ENCODE measurements at places on chromosomes 7 and 10.

DNA sequence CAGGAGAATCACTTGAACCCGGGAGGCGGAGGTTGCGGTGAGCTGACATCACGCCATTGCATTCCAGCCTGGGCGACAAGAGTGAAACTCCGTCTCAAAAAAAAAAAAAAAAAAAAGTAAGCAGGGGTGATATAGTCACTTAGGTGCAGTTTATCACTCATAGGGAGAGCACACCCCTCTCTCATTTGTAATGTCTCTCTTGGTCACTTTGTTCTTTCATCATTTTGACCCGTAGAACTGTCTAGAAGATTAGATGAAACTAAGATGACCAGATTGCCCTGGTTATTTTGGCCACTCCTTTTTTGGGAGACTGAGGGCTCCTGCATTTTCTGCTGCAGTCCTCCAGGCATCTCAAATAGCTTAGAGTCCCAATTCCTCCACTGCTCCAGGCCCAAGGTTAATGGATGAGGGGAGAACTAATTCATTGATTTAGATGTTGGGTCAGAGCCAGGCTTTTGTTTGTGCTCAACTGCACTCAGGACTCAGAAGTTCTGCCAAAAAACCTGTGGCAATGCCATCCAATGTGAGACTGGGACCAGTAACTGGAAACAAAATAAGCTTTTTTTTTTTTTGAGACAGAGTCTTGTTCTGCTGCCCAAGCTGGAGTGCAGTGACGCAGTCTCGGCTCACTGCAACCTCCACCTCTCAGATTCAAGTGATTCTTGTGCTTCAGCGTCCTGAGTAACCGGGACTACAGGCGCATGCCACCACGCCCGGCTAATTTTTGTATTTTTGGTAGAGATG, 50.0 kb upstream of the CAMK1D start:
- DNase-seq: peak; percentile 61

DNA sequence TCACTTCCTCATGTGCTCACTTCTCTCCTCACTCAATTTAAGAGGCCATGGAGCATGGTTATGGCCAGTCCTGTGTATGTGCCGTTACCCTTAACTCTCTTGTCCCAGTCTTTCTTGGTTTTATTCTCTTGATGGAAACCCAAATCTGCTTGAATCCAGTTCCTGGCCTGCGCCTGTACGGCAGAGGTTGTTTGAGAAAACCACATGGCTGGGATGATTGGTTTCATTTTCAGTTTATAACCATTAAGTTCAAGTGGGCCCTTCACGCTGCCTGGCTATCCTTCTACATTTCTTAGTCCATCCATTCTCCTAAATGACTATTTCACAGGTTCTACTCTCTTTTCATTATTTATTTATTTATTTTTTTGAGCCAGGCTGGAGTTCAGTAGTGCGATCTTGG, 1.6 kb upstream of the ZNF239 start:
- no peak for DNase-seq

GRCh38 chr7:5282543-5283316, at the start of gene SLC29A4:
Gene SLC29A4 (plus strand): TSS chr7:5282943. CDS start chr7:5287817, 4,874 bp downstream.
- DNase-seq: no peak

GRCh38 chr10:52954407-52954806, 181.8 kb upstream of the MBL2 start:
- no peak for DNase-seq

DNA sequence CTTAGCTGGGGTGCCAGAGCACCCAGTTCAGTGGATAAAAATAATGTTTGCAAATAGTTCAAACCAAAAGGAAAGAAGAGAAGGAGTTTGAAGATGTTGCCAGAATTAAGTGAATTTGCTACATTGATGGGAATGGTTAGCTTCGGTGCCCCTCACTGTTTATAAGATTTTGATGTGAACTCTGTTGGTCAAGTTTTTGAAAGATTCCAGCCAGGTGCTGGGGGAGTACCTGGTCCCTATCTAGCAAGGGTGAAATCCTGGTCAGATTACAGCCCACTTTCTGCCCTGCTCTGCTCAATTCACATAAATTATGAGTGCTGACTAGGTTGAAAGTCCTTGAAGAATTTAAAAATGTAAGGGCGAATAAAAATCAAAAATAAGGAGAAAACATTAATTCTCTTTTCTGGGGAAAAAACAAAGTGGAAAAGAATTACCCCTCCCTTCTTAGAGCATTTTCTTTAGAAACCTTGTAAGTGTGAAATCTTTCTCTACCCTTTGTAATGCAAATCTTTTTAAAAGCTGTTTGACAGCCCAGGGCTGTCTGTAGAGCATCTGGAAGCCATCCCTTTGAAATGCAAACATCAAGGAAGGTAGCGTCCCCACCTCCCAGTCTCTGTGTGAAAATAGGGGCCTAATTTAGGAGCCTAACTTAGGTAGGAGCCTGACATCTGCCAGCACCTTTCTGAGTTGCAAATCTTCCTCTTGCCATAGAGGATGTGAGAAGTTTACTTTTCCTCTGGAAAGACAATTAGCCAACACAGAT, 1.4 kb upstream of the GIMAP5 start:
- no peak for DNase-seq

DNA sequence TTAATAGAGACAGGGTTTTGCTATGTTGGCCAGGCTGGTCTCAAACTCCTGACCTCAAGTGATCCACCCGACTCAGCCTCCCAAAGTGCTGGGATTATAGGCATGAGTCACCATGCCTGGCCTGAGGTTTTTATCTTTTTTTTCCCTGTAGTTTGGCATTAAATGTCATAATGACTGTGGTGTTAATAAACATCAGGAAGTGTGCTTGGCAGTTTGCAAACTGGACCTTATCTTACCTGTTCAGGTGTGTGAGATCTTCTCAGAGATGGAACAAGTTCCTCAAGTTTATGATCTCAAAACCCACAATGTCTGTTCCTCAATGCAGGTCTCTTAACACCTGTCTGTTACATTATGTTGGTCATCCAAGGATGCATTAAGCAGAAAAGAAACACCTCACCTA, 80.0 kb downstream of the ARID5B start:
- no peak for DNase-seq

GRCh38 chr7:106420736-106421135, 136.0 kb upstream of the NAMPT start:
- DNase-seq: no peak

- no peak for DNase-seq
These were observed 135.1 kb downstream of the CHN2 start for GRCh38 chr7:29329686-29330085.

DNA sequence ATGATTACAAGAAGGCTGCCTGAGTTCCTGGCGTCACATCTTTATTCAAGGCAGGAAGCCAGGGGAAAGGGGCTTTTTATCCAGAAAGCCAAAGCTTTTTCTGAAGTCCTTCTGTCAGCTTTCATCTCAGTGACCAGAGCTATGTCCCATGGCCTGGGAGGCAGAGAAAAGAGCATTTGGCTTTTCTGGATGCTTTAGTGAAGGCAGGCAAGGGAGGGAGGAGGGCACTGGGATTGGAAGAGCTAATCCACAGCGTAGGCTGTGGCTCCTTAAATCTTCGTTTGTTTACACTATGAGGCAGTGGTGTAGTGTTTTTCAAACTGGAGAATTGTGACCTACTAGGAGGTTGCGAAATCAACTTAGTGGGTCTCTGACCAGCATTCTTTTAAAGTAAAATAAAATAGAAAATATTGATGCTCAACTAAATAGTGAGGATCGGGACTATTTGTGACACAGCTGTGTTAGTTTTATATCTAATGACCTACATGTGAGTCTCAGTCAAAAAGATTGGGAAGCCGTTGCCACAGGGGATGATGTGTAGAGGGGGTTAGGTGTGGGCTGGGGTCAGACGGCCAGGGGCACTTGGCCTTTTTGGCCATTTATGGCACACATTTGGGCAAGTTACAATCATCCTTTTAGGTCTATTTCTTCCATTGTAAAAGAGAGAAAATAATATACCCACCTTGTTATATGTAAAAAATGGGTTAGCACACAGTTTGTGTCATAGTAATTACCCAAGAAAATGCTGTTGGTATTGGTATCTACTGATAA, 14.1 kb downstream of the CRYGN start:
- DNase-seq: peak; percentile 25

GRCh38 chr7:147859033-147859432, 731.5 kb upstream of the C7orf33 start:
- DNase-seq: peak; percentile 82

DNA sequence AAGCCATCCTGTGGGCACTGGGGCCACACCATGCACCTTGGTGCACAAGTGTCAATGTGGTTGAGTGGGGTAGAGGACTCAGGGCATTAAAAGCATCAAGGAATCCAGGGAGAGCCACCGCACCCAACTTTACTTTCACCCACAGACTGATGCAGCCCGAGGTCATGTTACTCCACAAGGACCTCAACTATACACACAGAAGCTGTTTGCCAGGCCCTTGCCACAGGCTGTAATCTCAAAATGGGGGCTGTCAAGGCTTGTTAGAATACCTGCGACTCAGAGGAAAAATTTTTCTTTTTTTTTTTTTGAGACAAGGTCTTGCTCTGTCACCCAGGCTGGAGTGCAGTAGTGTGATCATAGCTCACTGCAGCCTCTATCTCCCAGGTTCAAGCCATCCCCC, 26.5 kb upstream of the KCTD7 start:
- no peak for DNase-seq

GRCh38 chr7:132953468-132953867, 128.4 kb downstream of the CHCHD3 start:
- no peak for DNase-seq
